ENCODE measurements at places on chromosomes 3 and 15.
A peak's percentile ranks its signal among the peaks of the same experiment; 100 is the strongest.

- no peak for DNase-seq
Observed at GRCh38 chr3:17087509-17087908, 202.8 kb downstream of the PLCL2 start.

DNA sequence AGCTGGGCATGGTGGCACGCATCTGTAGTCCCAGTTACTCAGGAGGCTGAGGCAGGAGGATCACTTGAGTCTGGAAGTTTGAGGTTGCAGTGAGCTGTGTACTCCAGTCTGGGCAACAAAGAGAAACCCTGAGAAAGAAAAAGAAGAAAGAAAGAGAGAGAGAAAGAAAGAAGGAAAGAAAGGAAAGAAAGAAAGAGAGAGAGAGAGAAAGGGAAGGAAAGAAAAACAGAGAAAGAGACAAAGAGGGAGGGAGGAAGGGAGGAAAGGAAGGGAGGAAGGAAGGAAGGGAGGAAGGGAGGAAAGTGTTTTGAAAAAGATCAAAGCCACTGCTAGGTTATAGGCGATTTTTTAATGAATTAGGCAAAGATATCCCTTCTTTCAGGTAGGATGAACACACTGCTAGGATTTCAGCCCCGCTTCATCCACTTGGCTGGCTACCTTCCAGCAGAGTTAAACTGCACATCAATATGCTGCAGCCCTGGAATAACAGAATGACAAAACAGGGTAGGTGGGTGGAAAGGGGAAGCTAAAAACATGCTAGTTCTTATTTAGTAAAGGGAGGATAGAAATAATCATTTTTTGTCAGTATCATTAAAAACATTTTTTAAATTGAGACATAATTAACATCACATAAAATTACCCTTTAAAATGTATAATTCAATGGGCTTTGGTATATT, 12.8 kb upstream of the PPARG start:
- DNase-seq = no peak

- DNase-seq = no peak
Observed at GRCh38 chr15:77901921-77902750, 175.4 kb downstream of the TBC1D2B start.

- DNase-seq = peak; percentile 93
Observed at GRCh38 chr3:170751083-170751898, 118.7 kb downstream of the RPL22L1 start.

DNA sequence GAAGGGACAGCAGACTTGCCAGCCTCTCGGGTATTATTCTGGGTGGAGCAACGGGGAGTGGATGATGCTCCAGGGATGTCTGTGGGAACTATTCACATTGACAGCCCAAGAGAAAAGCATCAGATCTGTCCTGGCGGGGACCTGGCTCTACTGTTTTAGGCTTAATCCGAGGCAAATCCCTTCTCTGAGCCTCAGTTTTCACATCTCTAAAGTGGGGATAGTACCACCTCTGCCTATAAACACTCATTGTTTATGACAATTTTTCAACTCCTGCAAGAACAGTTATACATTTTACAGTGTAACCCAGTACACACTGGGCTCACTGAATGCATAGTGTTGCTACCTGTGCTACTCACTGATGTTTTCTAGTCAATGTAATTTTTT, 9.3 kb downstream of the PDIA5 start:
- no peak for DNase-seq

- no peak for DNase-seq
Observed at GRCh38 chr3:15387735-15388134, 39.6 kb downstream of the METTL6 start.

DNA sequence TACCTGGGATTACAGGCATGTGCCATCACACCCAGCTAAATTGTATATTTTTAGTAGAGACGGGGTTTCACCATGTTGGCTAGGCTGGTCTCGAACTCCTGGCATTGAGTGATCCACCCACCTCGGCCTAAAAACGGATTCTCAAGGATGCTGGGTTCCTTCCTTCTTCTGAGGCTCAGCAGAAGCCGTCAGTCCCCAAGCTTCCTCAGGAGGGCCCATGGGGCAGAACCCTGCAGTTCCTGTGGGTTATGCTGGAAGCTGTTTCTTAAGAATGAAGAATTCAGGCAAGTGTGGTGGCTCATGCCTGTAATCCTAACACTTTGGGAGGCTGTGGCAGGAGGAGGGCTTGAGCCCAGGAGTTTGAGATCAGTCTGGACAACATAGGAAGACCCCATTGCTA, 29.0 kb upstream of the ZNF710 start:
- DNase-seq = peak; percentile 3

GRCh38 chr3:150497956-150498355, 48.3 kb downstream of the SERP1 start:
- peak; percentile 44 for DNase-seq

- DNase-seq = no peak
Observed at GRCh38 chr3:9889405-9889804, 1.0 kb upstream of the JAGN1 start.

DNA sequence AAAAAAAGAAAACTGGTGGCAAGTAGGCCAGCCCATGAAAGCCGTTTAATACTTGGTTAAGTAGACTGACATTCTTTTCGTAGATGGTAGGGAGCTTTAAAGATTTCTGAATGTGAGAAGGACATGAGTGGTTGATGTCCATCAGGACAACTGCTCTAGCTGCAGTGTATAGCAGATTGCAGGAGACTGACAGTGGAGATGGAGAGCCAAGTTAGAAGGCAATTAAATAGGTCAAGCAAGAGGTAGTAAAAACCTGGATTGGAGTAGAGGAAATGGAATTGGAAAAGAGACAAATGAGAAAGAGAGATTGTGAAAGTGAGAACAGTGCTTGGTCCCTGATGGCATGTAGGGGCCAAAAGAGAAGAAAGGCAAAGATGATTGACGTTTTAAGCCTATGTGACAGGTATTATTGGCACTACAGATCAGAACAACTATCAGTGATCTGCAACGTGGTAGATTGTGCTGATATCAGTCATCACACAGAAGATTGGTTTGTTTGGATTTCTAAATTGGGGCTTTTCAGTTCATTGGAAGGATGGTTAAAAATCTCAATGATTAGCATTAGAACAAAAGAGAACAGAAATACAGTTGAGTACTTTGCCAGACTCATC, 74.0 kb downstream of the CNTN4 start:
- DNase-seq = no peak

DNA sequence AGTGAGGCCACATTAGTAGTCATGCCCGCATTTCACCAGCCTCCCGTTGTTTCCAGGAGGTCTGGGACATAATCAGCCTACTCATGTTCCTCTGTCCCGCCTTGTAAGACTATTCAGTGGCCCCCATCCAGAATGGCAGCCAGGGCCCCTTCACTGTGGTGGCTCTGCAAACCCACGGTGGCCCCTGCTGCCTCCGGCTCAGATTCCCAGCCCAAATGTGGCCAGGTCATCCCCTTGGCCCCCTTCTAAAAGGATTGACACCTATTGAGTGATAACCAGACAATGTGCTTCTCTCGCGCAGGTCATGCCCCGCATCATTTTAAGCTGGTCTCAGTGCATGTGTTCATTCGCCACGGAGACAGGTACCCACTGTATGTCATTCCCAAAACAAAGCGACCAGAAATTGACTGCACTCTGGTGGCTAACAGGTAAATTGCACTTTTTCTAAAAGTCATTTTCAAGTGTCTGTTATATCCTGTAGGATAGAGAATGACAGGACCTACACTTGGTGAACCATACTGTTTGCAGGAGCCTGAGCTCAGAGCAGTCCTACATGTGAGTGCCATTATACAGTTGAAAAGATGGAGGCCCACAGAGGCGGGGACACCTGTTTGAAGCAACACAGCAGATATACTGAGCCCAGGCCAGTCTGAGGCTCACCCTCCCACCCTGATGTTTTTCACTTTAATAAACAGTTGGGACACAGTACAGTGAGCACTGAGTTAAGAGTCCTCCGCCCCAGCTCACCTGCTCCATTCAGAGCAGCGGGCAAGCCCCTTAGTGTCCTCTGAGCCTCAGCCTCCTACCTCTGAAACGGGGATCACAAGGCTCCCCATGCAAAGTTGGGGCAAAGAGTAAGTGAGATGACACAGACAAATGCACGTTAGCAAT, 47.7 kb downstream of the PXYLP1 start:
- no peak for DNase-seq

- DNase-seq = no peak
Observed at GRCh38 chr3:189567322-189567721, 63.9 kb upstream of the TP63 start.

- DNase-seq = no peak
Observed at GRCh38 chr3:50532062-50532705, 28.8 kb upstream of the CACNA2D2 start.

- DNase-seq = peak; percentile 13
Observed at GRCh38 chr15:57727031-57727430, 20.5 kb downstream of the POLR2M start.

DNA sequence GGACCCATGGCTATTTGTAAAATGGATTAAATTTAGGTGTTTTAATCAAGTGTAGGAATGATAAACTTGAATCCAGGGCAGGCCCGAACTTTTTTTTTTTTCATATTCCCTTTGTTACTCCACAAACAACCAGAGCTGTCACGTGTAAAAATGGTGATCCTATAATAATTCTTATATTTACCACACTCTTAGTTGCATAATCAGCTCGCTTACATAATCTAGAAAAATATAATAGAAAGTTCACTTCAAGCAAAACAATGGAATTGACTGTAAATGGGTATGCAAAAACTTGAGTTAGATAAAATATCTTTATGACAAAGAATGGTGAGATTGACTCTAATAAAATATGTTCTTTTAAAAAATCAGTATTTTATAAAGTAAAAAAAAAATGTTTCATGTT, 2.1 kb upstream of the PAQR9 start:
- DNase-seq = no peak

DNA sequence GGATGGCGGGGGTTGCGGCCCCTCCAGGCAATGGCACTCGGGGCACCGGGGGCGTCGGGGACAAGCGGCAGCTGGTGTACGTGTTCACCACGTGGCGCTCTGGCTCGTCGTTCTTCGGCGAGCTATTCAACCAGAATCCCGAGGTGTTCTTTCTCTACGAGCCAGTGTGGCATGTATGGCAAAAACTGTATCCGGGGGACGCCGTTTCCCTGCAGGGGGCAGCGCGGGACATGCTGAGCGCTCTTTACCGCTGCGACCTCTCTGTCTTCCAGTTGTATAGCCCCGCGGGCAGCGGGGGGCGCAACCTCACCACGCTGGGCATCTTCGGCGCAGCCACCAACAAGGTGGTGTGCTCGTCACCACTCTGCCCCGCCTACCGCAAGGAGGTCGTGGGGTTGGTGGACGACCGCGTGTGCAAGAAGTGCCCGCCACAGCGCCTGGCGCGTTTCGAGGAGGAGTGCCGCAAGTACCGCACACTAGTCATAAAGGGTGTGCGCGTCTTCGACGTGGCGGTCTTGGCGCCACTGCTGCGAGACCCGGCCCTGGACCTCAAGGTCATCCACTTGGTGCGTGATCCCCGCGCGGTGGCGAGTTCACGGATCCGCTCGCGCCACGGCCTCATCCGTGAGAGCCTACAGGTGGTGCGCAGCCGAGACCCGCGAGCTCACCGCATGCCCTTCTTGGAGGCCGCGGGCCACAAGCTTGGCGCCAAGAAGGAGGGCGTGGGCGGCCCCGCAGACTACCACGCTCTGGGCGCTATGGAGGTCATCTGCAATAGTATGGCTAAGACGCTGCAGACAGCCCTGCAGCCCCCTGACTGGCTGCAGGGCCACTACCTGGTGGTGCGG, 1.9 kb downstream of the CHST2 start:
- peak; percentile 53 for DNase-seq

- peak; percentile 49 for DNase-seq
Observed at GRCh38 chr15:76903251-76903681, 1.9 kb downstream of the SCAPER start.

- peak; percentile 44 for DNase-seq
Observed at GRCh38 chr3:188824566-188824965, 347.2 kb upstream of the TPRG1 start.

- peak; percentile 53 for DNase-seq
Observed at GRCh38 chr15:81105545-81105944, 28.5 kb upstream of the CFAP161 start.

DNA sequence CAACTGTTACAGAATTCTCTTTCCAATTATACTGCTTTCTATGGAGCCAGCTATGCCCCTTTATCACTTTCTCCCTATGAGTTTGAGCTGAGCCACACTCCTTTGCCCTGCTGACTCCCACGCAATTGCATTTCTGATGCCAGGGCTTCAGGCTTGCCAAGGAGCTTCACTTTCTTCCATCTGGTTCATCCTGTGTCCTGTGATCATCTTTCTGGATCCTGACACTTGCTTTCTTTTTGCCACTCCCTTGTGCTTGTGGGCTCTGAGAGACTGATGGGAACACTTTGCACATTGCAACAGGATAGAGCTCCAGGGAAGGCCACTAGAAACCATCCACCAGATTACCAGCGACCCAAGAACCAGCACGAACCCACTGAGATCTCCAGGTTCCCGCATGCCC, 77.0 kb upstream of the SEC13 start:
- no peak for DNase-seq

- DNase-seq = no peak
Observed at GRCh38 chr15:77666296-77666660, 33.6 kb upstream of the LINGO1 start.

GRCh38 chr3:141690431-141691072, 47.5 kb upstream of the RNF7 start:
- no peak for DNase-seq

- DNase-seq = no peak
Observed at GRCh38 chr15:36434177-36434576, 145.2 kb upstream of the CDIN1 start.

- no peak for DNase-seq
Observed at GRCh38 chr3:42556089-42556632, 25.6 kb downstream of the SEC22C start.

DNA sequence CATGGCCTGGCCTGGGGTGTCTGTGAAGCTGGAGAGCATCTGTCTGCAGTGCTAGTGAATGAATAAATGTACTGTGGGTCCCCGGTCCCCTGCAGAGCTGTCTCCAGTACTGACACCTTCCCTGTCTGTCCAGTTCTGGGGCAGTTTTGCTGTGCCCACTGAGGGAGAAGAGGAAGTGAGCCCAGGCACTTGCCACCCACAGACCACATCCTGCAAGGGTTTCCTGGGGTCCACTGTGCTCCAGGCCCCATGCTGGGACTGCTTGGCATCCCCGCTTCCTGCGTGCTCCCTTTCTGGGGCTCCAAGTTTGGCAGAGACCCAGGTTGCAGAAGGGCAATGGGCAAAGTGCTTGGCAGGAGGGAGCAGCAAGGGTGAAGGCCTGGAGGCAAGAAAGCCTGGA, 4.9 kb upstream of the SLC6A6 start:
- DNase-seq = no peak

GRCh38 chr3:121223116-121223515, 315.1 kb downstream of the STXBP5L start:
- no peak for DNase-seq

GRCh38 chr15:31758126-31758525, 272.2 kb upstream of the CHRNA7 start:
- peak; percentile 13 for DNase-seq

GRCh38 chr3:117602058-117602644, 892.6 kb downstream of the TUSC7 start:
- DNase-seq = no peak

DNA sequence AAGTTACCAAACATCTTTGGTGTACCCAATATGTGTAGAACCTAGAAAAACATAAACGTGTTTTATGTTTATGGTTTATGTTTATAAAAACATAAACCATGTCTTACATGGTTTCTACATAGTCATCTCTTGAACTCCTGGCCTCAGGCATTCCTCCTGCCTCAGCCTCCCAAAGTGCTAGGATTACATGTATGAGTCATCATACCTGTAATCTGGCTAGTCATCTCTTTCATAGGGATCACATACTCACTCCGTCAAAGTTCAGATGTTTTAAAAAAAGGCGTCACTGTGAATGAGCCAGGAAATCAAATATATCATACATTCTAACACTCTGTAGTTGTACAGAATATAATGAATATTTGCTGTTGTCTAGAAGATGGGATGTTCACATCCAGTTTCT, 178.6 kb downstream of the CPNE4 start:
- no peak for DNase-seq
